Activated T-helper 1 cell treated with anti-CD3 and anti-CD28 coated beads, Interleukin-2, amount 50 U/mL, for 16 hours (primary cell): ENCODE measurements at places on chromosomes 2 and 18.

- DNase-seq, result no peak
Measured at GRCh38 chr18:79941473-79942119, 9.9 kb downstream of the SLC66A2 start.

DNA sequence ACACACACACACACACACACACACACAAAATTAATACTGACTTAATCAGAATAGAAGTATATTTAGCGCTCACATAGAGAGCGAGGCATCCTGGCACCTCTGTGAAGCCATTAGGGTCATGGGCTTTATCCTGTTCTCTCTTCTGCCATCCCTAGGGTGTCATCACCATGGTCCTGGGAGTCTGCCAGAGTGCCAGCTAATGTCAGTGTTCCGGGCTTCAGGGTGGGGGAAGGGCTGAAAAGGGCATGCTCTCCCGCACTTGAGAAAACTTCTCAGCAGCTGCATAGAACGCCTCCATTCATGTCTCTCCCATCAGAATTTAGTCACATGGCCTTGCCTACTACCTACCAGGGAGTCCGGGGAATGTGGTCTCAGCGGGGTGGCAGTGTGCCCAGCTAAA, 19.7 kb upstream of the DYNC2LI1 start:
- DNase-seq, result no peak

- no peak for DNase-seq
Measured at GRCh38 chr2:189534854-189535832, 45.4 kb downstream of the SLC40A1 start.

DNA sequence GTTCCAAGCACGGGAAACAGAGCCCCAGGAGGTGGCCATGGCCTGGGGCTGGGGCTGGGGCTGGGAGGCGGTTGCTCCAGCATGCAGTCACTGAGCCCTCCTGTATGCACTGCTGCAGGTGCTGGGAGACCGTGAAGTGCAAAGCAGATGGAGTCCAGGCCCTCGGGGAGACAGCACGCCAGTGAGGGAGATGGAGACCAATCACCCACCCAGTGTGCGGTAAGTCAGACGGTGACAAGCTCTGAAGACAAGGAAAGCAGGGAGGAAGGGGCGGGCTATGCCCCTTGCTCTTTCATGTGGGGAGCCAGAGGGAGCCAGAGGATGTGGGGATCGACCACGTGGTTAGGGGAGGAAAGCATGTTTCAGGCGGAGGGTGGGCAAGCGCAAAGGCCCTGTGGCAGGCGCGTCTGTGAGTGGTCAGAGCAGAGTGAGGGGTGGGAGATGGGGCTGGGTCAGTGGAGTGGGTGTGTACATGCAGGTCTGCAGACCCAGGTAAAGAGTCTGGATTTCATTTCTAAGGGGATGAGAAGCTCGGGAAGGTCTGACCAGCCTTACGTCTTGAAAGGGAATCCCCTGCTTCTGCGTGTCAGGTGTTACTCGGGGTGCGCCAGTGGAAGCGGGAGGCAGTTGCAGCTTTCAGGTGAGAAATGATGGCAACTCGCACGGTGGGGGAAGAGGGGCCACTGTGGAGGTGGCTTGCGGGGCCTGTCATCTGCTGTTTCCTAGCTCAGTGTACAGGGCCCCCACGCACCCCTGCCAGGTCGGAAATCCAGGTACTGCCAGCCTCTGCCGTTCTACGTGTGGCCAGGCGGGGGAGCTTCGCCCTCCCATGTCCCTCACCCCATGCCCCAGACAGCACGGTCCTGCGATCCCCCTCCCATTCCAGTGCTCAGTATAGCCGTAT, 19.4 kb downstream of the RRM2 start:
- DNase-seq, result peak; percentile 7

GRCh38 chr2:209113026-209113425, 310.8 kb upstream of the MAP2 start:
- no peak for DNase-seq

GRCh38 chr2:145026456-145027455, 506.8 kb upstream of the ZEB2 start:
- no peak for DNase-seq

DNA sequence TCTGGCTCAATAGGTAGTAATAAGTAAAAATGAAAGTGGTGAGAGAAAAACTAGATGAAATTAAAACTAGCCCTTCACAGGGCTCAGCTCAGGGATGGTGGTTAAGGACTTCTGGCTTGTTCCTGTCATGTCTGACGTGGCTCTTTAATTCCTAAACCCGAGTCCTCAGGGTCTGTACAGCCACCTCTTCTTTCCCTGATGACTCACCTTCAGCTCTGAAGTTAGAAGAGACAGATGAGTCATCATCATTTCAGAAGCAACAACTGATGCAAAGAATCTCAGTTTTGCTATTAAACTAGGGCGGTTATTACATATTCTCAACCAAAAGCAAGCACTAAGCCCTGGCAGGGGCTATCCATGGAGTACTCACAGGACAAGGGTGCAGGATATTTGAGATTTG, 24.0 kb upstream of the ITGB6 start:
- no peak for DNase-seq
